Transverse colon (tissue), 4 donors: ENCODE measurements at places on chromosomes 7 and 10. TPM values are rescaled to one million over a fixed set of nuclear protein-coding genes. Genes with fewer than 3 reads are reported as not detected.

- no peak for DNase-seq
These were observed 9.1 kb upstream of the PAX2 start for GRCh38 chr10:100736144-100736808.

DNA sequence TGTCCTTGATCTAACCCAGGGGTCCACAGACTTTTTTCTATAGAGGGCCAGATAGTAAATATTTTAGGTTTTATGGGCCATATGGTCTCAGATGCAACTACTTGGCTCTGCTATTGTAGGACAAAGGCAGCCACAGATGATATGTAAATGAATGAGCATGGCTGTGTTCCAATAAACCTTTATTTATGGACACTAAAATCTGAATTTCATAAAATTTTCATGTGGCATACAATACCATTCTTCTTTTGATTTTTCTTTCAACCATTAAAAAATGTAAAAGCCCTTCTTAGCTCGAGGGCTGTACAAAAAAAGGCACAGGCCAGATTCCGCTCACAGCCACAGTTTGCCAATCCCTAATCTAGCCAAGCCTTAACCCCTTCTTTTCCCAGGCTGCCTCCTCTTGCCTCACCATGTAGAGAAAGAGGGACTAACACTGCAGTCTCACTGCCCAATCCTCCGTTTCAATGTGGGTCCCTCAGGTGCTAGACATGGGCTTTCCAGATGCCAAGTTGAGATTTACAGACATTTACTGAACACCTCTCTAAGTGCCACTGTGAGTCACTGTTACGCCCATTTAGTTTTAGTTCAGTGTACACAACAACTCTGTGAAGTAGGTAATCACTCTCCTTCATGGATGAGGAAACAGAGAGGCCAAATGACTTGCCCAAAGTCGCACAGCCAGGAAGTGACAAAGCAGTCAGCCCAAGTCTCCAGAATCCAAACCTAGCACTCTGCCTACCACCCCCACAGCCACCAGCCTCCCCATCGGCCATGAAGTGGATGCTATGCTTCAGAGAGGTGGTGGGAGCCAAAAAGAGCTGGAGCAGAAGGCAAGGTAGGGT, 132.6 kb upstream of the PDLIM1 start:
- no peak for DNase-seq

- no peak for DNase-seq
These were observed 131.3 kb upstream of the PRKCQ start for GRCh38 chr10:6711408-6711841.

DNA sequence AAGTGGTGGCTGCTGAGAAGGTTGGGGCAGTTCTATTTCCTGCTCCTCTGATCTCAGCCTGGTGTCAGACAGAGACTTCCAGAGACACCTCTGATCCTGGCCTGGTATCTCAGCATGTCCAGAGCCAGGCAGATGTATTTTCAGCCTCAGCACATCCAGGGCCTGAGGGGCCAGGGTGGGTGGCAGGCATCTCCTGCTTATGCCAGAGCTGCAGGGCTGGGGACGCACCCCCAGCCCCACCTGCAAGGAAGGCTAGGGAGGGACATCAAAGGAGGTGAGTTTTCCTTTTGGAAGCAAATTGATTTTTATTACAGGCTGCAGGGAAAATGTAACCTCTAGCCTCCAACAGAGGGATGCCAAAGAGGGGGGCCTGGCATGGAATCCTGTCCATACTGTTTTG, 36.7 kb downstream of the CFAP46 start:
- no peak for DNase-seq

GRCh38 chr10:89575031-89575430, 39.6 kb upstream of the SLC16A12 start:
- DNase-seq: no peak

The PCGF6 gene
- 33.2 TPM for total RNA-seq

The GARIN1A gene
- 0.27 TPM for total RNA-seq

The SORCS1 gene
- 0.40 TPM for total RNA-seq

The TACR2 gene
- total RNA-seq: 26.2 TPM

The SLC13A4 gene
- not detected for total RNA-seq

The RSPH10B2 gene
- total RNA-seq: not detected
